ENCODE measurements at places on chromosomes 6 and 20. TPM values are rescaled to one million over a fixed set of nuclear protein-coding genes. Genes with fewer than 3 reads are reported as not detected.

TGM3 gene
- not detected for polyA plus RNA-seq

PXDC1 gene
- polyA plus RNA-seq: 34.9 TPM

CDH26 gene
- polyA plus RNA-seq: 0.99 TPM

R3HDML gene
- not detected for polyA plus RNA-seq

PLAGL1 gene
- polyA plus RNA-seq: 5.0 TPM

FOXF2 gene
- polyA plus RNA-seq: 0.10 TPM

ZNF311 gene
- polyA plus RNA-seq: 1.9 TPM

SIRPD gene
- polyA plus RNA-seq: not detected
